ENCODE measurements at places on chromosomes 5 and 9.

DNA sequence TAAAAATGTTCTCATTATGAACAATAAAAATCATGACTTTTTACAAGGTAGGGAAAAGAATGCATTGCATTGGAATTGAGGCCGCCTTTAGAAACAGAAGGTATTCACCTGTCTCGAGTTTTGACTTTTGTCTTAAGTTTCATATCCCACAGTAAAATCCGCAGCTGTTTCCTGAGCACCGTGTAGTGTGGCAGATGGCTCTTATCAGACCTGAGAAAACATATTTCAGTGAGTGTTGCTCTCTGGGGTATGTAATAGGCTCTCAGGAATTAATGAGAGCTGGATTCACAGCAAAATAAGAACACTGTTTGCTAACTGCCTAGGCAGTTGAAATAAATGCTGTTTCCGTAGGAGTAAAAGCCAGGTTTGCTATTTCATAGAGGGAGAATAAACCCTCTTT lies 221.4 kb downstream of the CFAP90 start:
- peak; percentile 45 for DNase-seq

DNA sequence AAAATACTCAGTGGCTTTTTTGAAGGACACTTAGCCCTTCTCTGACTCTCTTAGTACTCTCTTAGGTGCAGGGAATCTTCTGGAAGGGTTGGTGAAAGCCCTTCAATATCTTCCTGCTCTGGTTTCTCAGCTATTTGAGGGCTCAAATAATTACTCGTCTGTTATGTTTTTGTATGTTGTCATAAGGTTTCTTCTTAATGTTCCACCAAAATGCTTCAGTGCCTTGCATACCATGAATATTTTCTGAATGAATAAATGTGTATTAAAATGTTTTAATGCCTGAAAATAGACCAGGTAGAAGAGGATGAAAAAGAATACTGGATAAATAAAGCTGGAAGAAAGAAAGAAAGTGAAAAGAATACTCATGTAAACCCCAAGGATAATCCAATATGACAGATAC lies 124.3 kb downstream of the STK32A start:
- no peak for DNase-seq

- no peak for DNase-seq
Measured at GRCh38 chr5:14240359-14240758, 97.2 kb downstream of the TRIO start.

- no peak for DNase-seq
Measured at GRCh38 chr9:20297646-20298084, 324.6 kb downstream of the MLLT3 start.

GRCh38 chr5:4984461-4984860 lies 155.7 kb upstream of the ADAMTS16 start:
- no peak for DNase-seq

DNA sequence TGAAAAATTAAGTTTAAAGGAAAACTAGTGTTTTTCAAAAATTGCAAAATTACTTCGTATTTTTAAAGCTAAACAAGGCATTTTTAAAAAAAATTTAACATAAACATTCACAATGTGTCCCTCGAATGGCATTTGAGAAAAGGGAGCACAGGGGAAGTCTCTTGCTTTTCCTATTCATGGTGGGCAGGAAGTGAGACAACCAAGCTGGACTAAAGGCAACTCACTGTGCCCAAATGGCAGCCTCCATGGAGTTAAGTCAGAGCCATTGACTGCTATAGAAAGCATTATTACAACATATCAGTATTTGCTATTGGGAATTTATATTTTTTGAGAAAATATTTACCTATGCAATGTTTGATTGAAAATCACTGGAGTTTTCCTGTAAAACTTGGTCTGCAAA lies 8.3 kb downstream of the HNRNPH1 start:
- DNase-seq: no peak

- no peak for DNase-seq
Measured at GRCh38 chr9:138122676-138123075, 245.1 kb downstream of the CACNA1B start.

GRCh38 chr5:120091376-120091948 lies 372.6 kb upstream of the PRR16 start:
- no peak for DNase-seq

- DNase-seq: no peak
Measured at GRCh38 chr9:35696520-35697215, 6.9 kb upstream of the TPM2 start.

Measured in NCI-H2081 treated with DMSO at 0.1 percent for 48 hours (cell line).